Activated CD8-positive, alpha-beta memory T cell treated with anti-CD3 and anti-CD28 coated beads for 4 hours (primary cell): ENCODE measurements at places on chromosomes 2 and 18.

DNA sequence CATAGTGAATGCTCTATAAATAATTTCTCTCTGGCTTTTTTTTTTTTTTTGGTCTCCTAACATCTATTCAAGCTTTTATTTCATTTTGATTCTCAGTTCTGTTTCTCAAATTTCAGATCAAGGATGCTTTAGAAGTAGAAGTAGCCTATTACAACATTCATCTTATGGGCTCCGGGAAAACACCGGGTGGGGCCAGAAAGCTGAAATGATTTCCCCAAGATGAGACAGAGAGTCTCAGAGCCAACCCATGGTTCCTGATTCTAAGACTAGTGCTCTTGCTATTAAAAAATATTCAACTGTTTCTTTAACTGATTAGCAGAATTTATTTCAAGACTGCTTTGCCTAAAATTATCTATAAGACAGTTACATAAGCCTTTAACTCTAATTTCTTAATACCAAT lies 147.2 kb upstream of the CCDC68 start:
- no peak for DNase-seq

GRCh38 chr18:7336623-7337022 lies 105.7 kb downstream of the LRRC30 start:
- DNase-seq = no peak

DNA sequence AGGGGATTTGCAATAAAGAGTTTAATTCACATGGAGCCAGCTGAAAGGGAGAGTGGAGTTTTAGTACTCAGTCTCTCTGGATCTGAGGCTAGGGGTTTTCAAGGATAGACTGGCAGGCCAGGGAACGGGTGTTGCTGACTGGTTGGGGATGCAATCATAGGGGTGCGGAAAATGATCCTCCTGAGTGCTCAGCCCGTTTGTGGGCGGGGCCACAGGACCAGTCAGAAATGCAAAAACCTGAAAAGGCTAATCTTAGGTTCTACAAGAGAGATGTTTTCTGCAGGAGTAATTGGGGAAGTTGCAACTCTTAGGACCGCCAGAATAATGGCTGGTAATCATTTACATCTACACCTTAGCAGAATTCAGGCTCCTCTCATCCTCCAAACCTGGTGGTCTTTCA lies 2.5 kb downstream of the NFU1 start:
- no peak for DNase-seq

GRCh38 chr2:63699549-63699839 lies 110.7 kb downstream of the MDH1 start:
- no peak for DNase-seq

- no peak for DNase-seq
These were observed 22.8 kb upstream of the KIDINS220 start for GRCh38 chr2:8860239-8860638.

GRCh38 chr2:131112529-131112928 lies 7.4 kb downstream of the PLEKHB2 start:
- DNase-seq = no peak

GRCh38 chr2:143399631-143400069 lies 270.4 kb downstream of the ARHGAP15 start:
- DNase-seq = no peak

- no peak for DNase-seq
These were observed 811.1 kb upstream of the LRATD1 start for GRCh38 chr2:13821255-13821880.

- no peak for DNase-seq
These were observed 7.4 kb upstream of the B3GNT7 start for GRCh38 chr2:231387904-231388724.

DNA sequence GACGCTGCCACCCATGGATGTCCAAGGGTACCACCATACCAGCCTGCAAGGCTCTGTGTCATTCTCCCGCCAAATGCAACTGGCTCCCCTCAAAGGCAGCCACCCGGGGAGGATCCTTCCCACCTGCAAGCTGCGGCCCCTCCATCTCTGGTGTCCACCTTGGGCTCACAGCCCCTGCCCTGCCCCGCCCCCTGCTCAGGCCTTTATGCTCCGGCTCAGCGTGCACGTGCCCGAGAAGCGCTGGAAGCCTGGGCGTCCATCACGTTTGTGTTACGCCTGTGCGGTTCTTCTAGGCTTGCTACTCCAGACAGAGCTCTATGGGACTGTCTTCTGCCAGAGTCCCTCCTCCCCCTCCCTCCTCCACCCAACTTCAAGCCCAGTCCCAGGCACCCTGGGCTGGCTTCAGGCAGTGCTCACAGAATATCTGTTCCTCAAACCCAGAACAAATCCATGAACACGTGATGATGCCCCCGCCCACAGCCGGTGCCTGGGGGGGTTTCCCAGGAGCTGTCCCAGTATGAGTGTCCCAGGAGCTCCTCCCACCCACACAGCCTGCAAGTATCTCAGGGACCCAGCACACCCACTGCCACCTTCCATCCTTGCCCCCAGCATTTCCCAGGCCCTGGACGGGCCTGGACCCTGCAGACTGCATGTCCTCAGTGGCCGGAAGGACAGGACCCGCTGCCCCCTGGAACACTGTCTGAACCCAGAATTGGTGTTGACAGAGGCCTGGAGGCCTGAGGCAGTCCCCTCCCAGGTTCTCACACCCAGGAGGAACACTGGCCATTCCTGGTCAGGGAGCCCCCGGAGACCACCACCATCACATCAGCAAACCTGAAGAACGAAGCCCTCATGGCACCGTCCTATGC lies 30.3 kb downstream of the KIF1A start:
- no peak for DNase-seq

GRCh38 chr18:46046126-46046525 lies 25.9 kb downstream of the PSTPIP2 start:
- DNase-seq = no peak

- DNase-seq = no peak
These were observed 643.3 kb downstream of the SOCS6 start for GRCh38 chr18:70931942-70932814.

DNA sequence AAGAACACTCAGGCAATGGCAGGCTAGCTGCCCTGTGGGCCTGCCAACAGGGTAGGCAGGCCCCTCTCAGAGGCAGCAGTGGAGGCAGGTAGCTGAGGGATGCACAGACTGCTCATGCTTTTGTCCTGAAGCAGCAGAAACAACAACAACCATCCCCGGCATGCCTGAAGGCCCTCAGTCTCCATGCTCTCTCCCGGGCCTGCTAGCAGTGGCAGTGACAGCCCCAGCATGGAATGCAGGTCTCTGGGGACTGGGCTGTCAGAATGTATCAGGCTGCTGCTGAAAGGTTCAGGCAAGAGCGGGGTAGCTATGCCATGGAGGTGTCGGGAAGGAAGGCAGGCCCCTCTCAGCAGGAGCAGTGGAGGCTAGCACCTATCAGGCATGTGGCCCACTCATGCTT lies 209.8 kb downstream of the KCNJ3 start:
- no peak for DNase-seq

- DNase-seq = no peak
These were observed 228.6 kb upstream of the CHST9 start for GRCh38 chr18:27413495-27414401.

DNA sequence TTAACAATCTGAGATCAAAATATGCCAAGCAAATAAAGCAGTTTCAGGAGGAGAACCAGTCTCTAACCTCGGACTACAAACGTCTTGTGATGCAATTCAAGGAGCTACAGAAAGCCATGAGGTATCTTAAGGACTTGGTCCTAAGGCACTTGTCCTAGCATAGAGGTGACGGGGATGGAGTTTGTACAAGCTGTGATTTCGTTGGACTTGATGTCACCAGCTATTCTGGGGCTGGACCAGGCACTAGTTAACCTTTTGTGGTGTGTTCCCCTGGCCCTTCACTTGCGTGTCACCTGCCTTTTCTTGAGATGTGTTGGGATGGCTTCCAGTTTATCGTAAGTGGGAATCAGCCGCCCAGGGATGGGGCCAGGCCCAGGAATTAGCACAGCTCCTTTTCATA lies 33.7 kb downstream of the OTOF start:
- no peak for DNase-seq
